ENCODE measurements at places on chromosomes 3 and 15.
A peak's percentile ranks its signal among the peaks of the same experiment; 100 is the strongest.

DNA sequence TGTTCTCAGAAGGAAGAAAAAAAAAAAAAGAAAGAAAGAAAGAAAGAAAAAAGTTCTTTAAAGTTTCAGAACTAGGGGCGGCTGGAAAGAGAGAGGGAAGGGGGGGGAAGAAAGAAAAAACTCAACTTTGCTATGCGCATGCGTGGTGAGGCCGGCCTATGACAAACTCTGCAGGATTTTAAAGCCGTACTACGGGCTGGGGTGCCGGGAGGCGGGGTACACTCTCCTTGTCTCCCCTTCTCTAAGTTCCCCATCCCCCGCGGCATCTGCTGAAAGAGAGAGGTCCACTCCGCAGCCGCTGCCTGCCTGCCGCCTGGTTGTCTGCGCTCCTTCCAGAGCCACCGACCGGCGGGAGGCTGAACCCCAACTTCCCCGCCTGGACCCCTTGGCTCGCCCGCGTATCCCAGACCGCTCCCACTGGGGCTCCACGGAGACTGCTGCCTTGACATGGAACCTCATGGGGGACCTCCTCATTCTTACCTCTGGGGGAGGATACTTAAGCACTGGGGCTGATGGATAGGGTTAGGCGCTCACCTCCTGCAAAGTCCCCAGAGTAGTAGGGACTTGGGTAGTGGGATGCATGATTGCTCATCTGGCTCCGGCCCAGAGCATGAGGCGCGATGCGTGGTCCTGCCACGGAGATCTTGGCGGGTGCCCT lies 1.4 kb upstream of the WNT5A start:
- DNase-seq = no peak

GRCh38 chr15:98419173-98419780 lies 229.1 kb upstream of the IGF1R start:
- DNase-seq = no peak

- no peak for DNase-seq
Measured at GRCh38 chr3:13209634-13209997, 136.4 kb upstream of the IQSEC1 start.

- DNase-seq = no peak
Measured at GRCh38 chr15:41955807-41956525, 16.4 kb downstream of the EHD4 start.

- peak; percentile 93 for DNase-seq
Measured at GRCh38 chr3:150798122-150798618, 35.2 kb upstream of the SIAH2 start.

GRCh38 chr3:146496726-146497125 lies 27.4 kb upstream of the PLSCR2 start:
- DNase-seq = no peak

- DNase-seq = no peak
Measured at GRCh38 chr3:36648241-36649034, 115.9 kb downstream of the DCLK3 start.

DNA sequence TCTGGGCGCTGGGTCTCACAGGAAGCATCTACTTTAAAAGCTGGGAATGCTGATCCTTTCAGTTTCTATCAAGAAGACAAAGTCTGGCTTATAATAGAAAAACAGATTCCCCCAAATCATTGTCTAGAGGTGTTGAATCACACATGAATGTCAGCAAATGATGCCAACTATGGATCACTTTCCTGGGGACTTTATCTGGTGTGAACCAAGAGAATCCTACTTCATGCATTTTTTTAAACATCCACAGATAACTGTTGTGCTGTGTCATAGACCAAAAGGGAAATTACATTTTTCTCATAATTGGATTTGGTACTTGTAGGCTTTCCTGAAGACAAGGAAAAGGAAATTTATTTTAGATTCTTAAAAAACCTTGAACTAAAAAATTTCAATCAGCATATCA lies 132.7 kb downstream of the CD47 start:
- DNase-seq = no peak

GRCh38 chr3:68874551-68875348 lies 57.6 kb downstream of the TAFA4 start:
- no peak for DNase-seq

- DNase-seq = no peak
Measured at GRCh38 chr3:25277503-25277902, 150.6 kb upstream of the RARB start.

DNA sequence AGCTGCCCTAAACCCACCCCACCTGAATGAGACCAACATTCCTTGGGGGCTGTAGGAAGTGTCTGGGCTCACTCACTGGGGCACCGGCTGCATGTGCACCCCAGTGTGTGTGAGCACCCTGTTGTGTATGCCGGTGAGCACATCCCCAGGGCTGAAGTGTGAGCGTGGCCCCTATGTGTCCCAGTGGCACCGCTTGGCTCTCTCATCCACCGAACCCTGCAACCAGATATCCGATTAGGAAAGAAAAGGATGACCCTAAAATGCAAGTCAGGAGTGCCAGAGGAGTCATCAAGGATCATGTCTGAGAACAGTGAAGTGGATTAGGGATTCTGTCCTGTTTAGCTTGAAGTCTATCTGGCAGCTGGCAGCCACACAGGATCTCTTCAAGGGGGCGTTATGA lies 84.0 kb upstream of the ALDH1L1 start:
- no peak for DNase-seq

- peak; percentile 55 for DNase-seq
Measured at GRCh38 chr15:88401996-88402656, 65.1 kb downstream of the MRPL46 start.

GRCh38 chr3:41000471-41000870 lies 198.8 kb upstream of the CTNNB1 start:
- no peak for DNase-seq

- no peak for DNase-seq
Measured at GRCh38 chr3:139832998-139833397, 102.0 kb upstream of the CLSTN2 start.

DNA sequence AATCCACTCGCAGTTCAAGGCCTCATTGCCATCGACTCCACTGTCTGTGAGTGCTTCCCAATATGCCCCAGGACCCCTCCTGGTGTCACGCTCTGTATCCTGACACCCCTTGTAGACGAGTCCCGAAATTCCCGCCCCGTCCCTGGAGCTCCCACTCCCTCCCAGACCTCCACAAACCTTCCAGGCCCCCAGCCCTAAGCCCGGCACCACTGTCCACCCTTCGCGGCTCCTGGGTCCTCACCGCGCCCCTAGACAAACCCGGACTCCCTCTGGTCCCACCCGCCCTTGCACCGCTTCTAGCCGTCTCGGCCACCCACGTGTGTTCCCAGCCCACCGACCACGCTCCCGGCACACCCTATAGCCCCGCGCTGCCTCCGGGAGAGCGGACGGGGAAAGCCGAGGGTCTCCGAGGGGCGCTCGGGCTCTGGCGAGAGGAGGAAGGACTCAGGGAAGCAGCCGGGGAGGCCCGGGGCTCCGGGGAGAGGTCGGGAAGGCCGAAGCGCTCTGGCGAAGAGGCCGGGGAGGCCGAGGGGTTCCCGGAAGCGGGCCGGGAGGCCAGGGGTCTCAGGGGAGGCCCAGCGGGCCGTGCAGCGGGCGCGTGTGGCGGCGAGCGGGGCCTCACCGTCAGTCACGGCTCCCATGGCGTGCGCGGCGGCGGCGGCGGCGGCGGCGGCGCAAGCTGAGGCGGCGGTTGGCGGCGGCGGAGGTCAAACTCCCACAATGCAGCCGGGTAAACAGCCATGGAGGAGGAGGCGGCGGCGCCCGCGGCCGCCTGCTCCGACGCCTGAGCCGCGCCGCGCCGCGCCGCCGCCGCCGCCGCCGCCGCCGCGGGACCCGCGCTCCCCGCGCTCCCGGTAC lies at the start of the genes ATXN7 and THOC7:
TSS of gene ATXN7 (plus strand) at position 718 of the 858 bp plus-strand sequence. CDS start 48,732 bp downstream, outside the sequence.
TSS of gene THOC7 (minus strand) at position 656 of the 858 bp plus-strand sequence. CDS start at position 641, 15 bp downstream.
- peak; percentile 16 for DNase-seq

- no peak for DNase-seq
Measured at GRCh38 chr3:155863072-155863784, 7.2 kb upstream of the GMPS start.

DNA sequence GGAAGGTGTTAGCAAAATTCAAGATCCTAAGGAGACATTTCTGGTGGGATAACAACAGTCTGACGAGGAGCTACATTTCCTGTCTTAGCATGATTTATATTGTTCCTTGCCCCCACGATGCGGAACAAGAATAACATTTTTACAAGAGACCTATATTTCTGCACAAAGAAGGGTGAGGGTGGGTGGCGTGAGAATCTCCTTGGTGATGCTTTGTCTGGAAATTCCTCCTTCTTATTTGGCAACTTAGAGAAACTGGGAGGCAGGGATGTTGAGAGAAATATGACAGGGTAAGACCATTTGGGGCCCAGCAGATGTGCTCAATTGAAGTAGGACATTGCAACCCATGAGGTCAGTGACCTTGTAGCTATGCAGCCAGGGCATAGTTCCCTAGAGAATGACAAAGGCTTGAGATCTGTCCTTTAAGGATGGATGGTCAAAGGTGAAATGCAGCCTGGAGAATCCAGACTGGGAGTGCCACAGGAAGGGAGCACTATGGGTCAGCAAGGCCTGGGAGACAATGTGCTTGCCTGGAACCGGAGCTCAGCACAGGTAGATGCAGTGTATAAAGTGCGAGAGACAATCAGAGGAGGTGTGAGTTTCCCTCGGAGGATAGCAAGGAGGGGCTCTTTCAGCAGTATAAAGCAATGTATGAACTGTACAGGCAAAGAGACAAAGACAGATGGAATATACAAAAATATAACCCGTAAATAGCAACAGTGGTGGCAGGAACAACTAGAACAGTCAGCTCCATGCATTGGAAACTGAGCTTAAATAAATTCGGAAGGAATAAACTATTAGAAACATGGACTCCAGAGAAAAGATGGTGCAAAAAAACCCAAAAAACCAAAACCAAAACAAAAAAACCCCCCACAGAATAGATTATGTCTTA lies 317.6 kb upstream of the TBL1XR1 start:
- no peak for DNase-seq

- no peak for DNase-seq
Measured at GRCh38 chr3:140769951-140770350, 92.1 kb downstream of the TRIM42 start.

- peak; percentile 61 for DNase-seq
Measured at GRCh38 chr15:91706322-91707032, 147.0 kb upstream of the SLCO3A1 start.

GRCh38 chr3:27593173-27593572 lies 109.0 kb upstream of the SLC4A7 start:
- no peak for DNase-seq

GRCh38 chr3:149407898-149408297 lies 30.4 kb upstream of the TM4SF1 start:
- DNase-seq = no peak

- DNase-seq = no peak
Measured at GRCh38 chr3:45029661-45030060, 3.6 kb downstream of the CLEC3B start.

All from NCI-H526 treated with DMSO at 0.1 percent for 48 hours (cell line).